ENCODE measurements at places on chromosomes 3 and 15. TPM values are rescaled to one million over a fixed set of nuclear protein-coding genes. Genes with fewer than 3 reads are reported as not detected.

- DNase-seq, result no peak
- H3K27ac ChIP-seq, result no peak overlapping the region
- no peak overlapping the region for H3K4me3 ChIP-seq
- no peaks in the 10 kb centered on the region for H3K27me3 ChIP-seq
Measured at GRCh38 chr15:58732625-58733363, 16.7 kb downstream of the ADAM10 start.

DNA sequence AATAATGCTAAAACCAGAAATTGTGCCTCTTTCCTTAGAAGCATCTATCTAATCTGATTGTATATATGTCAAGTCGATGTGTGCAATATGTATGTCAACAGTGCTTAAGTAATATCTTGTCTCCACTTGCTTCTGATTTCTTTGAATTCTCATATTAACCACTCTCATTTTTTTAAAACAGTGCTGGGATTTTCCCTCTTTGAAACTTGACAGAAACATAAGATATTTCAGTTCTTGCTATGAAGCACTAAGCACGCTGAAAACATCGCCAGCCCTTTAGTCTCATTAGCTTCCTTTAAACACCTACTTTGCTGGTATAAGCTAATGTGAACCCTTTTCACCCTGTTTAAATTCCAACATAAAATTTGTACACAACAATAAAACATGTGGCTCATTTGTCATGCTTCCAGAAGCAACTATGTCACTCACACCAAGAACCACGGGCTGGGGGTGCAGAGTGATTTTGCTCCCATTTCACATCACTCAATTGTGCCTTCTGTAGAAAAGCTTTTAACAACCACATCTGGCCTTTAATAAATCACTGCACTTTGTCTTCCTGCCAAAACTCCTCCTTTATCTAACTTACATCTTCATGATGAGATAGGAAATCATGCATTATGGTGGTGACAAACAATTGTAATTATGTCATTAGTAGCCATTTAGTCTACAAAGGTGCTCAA, 185.2 kb downstream of the FOXP1 start:
- no peaks in the 10 kb centered on the region for H3K36me3 ChIP-seq
- no peak overlapping the region for H3K27ac ChIP-seq
- DNase-seq, result peak; percentile 32
- no peak overlapping the region for H3K4me3 ChIP-seq

DNA sequence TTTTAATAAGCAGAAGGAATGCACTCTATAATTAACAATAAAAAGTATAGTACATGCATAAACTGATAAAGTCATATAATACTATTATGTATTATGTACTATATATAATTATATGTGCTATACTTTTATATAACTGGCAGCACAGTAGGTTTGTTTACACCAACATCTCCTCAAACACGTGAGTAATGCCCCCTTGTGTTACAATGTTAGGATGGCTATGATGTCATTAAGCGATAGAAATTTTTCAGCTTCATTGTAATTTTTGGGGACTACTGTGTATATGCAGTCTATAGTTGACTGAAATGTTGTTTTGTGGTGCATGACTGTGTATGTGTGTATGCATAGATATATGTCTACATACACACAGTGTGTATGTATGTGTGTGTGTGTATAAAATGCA, 100.6 kb downstream of the SLMAP start:
- no peaks in the 10 kb centered on the region for H3K4me1 ChIP-seq
- no peaks in the 10 kb centered on the region for H3K36me3 ChIP-seq
- no peak overlapping the region for H3K4me3 ChIP-seq

DNA sequence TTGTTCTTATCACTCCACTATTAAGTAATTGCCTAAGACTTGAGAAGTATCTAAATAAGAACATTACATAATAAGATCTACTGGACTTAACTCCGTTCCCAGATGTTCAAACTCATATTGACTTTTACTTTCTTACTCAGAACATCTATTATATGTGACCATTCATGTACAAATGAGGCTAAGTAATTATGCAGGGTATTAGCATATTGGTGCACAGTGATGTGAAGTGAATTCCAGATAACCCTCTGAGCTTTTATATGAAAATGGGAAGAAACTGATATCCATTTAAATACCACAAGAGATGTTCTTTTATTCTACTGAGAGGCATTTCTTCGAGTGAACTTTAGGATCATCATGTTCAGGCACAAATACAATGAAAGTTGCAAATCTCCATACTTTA, 135.7 kb downstream of the ZPLD1 start:
- no peaks in the 10 kb centered on the region for H3K4me1 ChIP-seq
- no peaks in the 10 kb centered on the region for H3K27me3 ChIP-seq
- H3K27ac ChIP-seq, result no peak overlapping the region
- H3K4me3 ChIP-seq, result no peak overlapping the region
- no peaks in the 10 kb centered on the region for H3K36me3 ChIP-seq
- no peak for DNase-seq

DNA sequence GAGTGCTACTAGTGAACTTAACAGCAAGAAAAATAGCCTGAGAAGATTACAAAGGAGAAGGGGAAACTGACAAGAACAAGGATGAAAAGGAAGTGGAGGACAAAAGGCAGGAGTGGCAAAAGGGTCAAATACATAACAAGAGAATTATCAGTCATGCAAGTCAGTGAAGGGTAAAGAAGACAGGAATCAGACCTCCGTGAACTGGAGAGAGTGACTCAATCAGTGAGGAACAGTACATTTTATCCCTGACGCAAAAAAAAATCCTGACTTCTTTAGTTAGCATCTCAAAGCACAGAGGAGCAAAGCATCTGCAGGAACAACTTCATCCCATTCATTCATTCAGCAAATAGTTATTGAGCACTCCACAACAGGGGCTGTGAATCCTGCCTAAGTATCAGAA, 97.8 kb downstream of the SST start:
- H3K27ac ChIP-seq, result no peak overlapping the region
- peaks cover 6% of the 10 kb centered on the region for H3K4me1 ChIP-seq
- H3K4me3 ChIP-seq, result no peak overlapping the region
- H3K36me3 ChIP-seq, result no peaks in the 10 kb centered on the region
- DNase-seq, result no peak

Gene MELTF
- total RNA-seq, result 5.0 TPM

- peak; percentile 48 for DNase-seq
- peaks cover 2% of the 10 kb centered on the region for H3K4me1 ChIP-seq
- H3K27ac ChIP-seq, result no peak overlapping the region
- H3K36me3 ChIP-seq, result no peaks in the 10 kb centered on the region
- H3K27me3 ChIP-seq, result peaks cover 46% of the 10 kb centered on the region
Measured at GRCh38 chr15:89401631-89402517, 67.2 kb upstream of the POLG start.

- no peak overlapping the region for H3K4me3 ChIP-seq
- H3K36me3 ChIP-seq, result no peaks in the 10 kb centered on the region
- H3K27me3 ChIP-seq, result no peaks in the 10 kb centered on the region
- no peak for DNase-seq
Measured at GRCh38 chr3:100575704-100576103, 33.7 kb upstream of the ADGRG7 start.

- no peak overlapping the region for H3K4me3 ChIP-seq
- no peak overlapping the region for H3K27ac ChIP-seq
- no peaks in the 10 kb centered on the region for H3K36me3 ChIP-seq
- no peak for DNase-seq
- H3K4me1 ChIP-seq, result peaks cover 3% of the 10 kb centered on the region
Measured at GRCh38 chr15:62734706-62735105, 307.8 kb upstream of the TPM1 start.

DNA sequence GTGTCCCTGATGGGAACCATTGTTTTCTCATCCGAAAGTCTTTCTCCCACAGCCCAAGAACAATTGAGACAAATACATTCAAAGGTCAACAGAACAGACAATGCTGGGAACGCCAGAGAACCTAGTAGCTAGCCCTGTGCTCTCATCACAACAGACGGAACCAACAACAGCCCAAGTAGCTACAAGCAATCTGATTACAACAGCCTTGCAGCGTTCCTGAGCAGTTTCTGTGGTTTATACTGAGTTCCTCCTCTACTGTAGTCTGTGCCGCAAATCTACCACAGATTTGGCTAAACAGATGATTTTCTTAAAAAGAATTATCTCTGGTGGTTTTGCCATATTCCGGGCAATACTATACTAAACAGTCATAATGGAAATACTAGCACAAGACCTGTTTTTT, 435.6 kb downstream of the MECOM start:
- no peaks in the 10 kb centered on the region for H3K36me3 ChIP-seq
- H3K4me1 ChIP-seq, result peaks cover 2% of the 10 kb centered on the region
- H3K27me3 ChIP-seq, result no peaks in the 10 kb centered on the region
- peak; percentile 94 for DNase-seq

DNA sequence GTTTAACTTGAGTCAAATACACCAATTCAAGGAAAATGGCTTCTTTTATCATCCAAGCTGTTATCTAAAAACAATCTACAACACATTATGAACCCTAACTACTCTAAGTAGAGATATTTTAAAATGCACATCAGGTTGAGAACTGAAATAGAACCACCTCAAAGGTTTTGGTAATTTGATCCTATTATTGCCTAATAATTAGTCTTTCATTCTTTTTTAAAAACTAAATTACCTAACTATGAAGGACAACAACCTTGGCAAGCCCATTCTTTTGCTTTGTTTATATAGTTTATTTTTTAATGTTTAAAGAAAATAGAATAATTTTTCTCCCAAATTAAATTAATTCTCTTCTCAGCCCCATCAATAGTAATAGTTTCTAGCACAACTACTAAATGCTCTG, 61.1 kb upstream of the PPIB start:
- no peak for DNase-seq
- H3K27ac ChIP-seq, result no peak overlapping the region
- no peaks in the 10 kb centered on the region for H3K4me1 ChIP-seq
- H3K4me3 ChIP-seq, result no peak overlapping the region
- no peaks in the 10 kb centered on the region for H3K36me3 ChIP-seq

DNA sequence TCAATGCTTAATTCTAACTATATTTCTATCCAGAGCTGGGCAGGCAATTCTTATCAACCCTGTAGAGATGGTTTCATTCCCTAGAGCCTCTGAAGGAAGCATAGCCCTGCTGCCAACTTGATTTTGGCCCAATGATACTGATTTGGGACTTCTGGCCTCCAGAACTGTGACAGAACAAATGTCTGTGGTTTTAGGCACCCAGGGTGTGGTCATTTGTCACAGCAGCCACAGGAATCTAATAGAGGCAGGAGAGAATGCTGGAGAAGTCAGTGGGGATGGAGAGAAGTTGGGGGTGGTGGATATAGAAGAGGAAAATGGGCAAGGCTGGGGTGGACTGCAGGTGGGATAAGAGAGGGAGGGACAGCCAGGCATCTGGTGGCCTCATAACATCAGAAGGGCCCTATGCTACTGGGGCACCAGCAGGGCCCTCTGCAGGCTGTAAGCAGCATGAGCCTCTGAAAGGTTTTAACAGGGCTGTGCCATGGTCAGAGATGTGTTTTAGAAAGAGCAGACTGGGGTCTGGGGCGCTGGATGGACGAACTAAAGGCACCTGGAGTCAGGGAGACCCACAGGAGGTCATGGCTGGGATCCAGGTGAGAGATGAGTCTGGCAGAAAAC, 19.8 kb downstream of the MRPS11 start:
- H3K27ac ChIP-seq, result no peak overlapping the region
- H3K4me3 ChIP-seq, result no peak overlapping the region
- H3K4me1 ChIP-seq, result no peaks in the 10 kb centered on the region
- peak; percentile 21 for DNase-seq
- no peaks in the 10 kb centered on the region for H3K36me3 ChIP-seq
- H3K27me3 ChIP-seq, result no peaks in the 10 kb centered on the region

DNA sequence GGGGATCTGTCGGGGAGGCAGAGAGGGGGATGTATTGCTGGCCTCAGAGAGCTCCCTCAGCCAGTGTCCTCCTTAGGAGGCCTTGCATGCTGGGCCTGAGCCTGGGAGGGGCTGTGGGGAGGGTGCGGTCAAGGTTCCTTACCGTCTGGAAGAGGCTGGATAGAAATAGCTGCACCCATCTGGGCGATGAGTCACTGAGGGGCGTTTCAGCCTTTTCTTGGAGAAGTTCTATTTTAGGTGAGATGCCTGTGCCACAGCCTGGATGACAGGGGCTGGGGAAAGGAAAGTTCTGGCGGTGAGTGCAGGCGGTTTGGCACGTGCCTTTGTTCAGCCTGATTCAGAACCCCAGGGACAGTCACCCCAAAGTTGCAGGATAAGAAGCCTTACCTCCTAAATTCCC, 35.7 kb upstream of the APEH start:
- no peaks in the 10 kb centered on the region for H3K27me3 ChIP-seq
- DNase-seq, result peak; percentile 88
- H3K4me1 ChIP-seq, result no peaks in the 10 kb centered on the region
- no peak overlapping the region for H3K4me3 ChIP-seq
- H3K36me3 ChIP-seq, result no peaks in the 10 kb centered on the region

GRCh38 chr3:156483426-156483825, 71.5 kb downstream of the SSR3 start:
- H3K4me1 ChIP-seq, result peaks cover 9% of the 10 kb centered on the region
- DNase-seq, result peak; percentile 87
- H3K27ac ChIP-seq, result peak overlapping the region; percentile 30
- no peaks in the 10 kb centered on the region for H3K27me3 ChIP-seq

GRCh38 chr3:191634902-191635301, 173.9 kb downstream of the PYDC2 start:
- no peaks in the 10 kb centered on the region for H3K36me3 ChIP-seq
- no peak for DNase-seq
- H3K4me1 ChIP-seq, result no peaks in the 10 kb centered on the region
- H3K27me3 ChIP-seq, result no peaks in the 10 kb centered on the region

DNA sequence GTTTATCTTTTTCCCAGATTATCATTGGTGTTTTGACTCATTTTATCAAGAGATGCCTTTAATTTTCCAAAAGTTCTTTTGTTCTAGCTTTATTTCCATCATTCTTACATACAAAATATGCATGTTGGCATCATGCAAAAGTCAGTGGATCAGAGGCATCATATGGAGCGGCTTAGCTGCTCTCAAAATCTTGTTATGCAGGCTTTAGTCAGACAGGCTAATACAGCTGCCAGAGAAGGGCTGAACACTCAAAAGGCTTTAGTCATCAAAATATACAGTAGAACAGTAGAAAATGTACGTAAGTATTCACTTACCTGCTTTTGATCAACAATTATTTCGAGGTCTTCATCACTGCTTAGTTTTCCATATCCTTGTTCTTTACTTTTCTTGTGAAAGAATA, 65.5 kb downstream of the PEX5L start:
- no peak overlapping the region for H3K27ac ChIP-seq
- no peak for DNase-seq
- no peaks in the 10 kb centered on the region for H3K36me3 ChIP-seq
- no peaks in the 10 kb centered on the region for H3K4me1 ChIP-seq

Gene RBP2
- total RNA-seq, result not detected

GRCh38 chr15:73926219-73927002, at the start of gene LOXL1:
TSS of gene LOXL1 (plus strand) at chr15:73926462. CDS start at chr15:73926784, 322 bp downstream.
- H3K36me3 ChIP-seq, result no peaks in the 10 kb centered on the region
- H3K27ac ChIP-seq, result peak within 1 kb of the TSS; percentile 85

Gene VIPR1
- total RNA-seq, result not detected

Gene CADM2
- under 0.01 TPM for total RNA-seq

DNA sequence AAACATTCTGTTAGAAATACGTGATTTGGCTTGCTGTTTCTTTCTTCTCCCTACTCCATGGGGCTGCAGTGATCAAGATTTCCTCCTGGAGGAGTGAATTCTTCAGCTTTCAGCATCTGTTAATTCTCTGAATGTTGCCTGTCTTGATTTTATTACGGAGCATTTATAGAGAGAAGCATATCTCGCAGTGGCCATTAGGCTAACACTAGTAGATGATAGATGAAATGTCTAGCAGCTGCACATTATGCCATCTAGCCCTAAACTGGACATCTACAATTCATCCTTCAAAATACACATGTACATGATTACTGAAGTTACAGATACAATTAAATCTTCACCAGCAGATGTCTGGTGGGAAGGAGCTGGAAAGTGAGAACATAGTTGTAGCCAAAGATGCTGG, 769.8 kb upstream of the NECTIN3 start:
- H3K4me1 ChIP-seq, result no peaks in the 10 kb centered on the region
- no peak overlapping the region for H3K27ac ChIP-seq
- no peak overlapping the region for H3K4me3 ChIP-seq
- no peaks in the 10 kb centered on the region for H3K36me3 ChIP-seq
